ENCODE measurements at places on chromosomes 5 and 9.

- no peak for DNase-seq
Observed at GRCh38 chr9:116978155-116978554, 291.1 kb downstream of the TRIM32 start.

DNA sequence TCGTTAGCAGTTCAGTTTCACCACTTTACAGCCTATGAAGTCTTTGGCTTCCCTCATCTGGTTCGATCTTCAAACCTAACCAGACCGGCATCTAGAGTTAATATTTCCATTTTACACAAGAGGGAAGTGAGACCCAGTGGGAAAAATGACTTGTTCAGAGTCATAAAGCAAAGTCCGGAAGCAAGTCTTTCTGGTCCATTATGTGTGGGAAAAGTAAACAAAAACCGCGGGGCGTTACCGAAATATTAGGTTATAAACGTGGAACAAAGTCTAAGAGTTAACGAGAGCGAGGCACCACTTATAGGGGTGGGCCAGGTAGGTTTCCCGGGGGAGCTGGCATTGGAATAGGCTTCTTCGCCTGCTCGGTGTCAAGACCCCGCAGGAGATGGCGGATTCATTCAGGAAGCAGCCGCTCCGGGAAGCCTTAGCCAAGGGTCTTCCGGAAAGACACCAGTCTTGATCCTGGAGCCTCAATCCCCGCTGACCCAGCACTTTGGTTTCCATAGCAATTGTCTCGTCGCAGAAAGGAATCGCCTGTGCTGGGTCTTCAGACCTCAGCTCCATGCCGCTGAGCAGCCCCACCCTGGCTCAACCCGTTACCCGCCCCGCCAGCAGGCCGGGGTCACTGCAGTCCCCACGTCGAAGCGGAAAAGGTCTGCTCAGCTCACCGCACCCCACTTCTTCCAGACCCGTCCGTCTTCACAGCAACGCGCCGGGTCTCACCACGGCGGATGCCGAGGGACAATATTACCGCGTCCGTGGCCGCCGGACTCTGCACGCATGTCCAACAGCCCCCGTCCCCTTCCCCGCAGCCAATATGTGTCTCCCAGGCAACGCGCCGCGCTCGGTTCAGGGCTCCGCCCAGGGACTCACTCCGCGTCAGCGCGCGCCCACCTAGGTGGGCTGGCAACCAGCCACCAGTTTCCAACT is at the start of gene C5orf52:
Gene C5orf52, plus strand, starts transcription at position 872 of the 930 bp plus-strand sequence. CDS start 82 bp downstream, outside the sequence.
- DNase-seq, result no peak

DNA sequence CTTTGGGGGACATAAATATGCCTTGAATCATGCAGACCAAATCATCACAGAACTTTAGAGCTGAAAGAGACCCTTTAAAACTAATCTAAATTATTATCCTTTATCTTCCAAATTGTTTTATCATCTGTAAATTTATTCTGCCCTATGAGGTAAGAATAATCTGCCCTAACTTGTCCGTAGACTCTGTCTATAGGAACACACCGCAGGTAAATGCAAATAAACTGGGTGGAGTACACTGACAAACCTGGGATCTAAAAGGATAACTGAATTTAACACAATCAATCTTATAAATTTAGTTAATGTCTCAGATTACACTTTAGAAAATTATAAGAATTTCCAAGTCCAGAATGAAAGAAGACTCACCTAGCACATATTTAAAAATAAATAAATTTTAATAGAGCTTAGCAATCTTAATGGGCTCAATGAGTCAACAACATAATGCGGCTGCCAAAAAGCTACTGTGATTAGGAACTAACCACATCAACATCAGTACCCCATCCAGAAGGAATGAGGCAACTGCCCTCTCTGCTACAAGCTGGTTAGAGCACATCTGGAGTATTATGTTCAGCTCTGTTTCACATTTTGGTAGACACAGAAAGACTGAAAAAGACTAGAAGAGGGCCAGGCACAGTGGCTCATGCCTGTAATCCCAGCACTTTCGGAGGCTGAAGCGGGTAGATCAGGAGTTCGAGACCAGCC is 5.6 kb downstream of the MEGF9 start:
- DNase-seq, result no peak

- DNase-seq, result no peak
Observed at GRCh38 chr9:5773324-5773999, 59.5 kb downstream of the ERMP1 start.

DNA sequence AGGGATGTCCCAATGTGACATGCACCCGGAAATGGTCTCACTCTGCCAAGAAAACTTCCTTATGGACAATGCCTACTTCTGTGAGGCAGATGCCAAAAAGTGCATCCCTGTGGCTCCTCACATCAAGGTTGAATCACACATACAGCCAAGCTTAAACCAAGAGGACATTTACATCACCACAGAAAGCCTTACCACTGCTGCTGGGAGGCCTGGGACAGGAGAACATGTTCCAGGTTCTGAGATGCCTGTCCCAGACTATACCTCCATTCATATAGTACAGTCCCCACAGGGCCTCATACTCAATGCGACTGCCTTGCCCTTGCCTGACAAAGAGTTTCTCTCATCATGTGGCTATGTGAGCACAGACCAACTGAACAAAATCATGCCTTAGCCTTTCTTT is 37.6 kb upstream of the CCDC152 start:
- DNase-seq, result no peak

DNA sequence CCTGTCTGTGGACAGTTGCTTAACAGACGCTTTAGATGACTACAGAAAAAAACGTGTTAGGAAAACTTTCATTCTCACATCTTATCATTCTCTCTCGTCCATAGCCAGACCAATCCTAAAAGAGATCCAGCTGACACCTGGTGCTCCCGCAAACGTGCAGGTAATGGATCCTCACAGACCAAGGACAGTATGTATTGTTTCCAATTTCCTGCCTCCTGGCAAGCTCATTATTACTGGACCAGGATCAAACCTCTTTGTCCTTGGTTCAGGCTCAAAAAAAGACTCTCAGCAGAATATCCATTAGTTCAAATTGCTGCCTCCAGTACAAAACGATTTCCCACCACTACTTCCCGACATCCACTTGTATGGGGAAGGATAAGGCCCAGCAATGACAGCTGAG is 62.4 kb downstream of the SERINC5 start:
- DNase-seq, result no peak

GRCh38 chr5:126462239-126463014 is 39.2 kb downstream of the GRAMD2B start:
- no peak for DNase-seq

DNA sequence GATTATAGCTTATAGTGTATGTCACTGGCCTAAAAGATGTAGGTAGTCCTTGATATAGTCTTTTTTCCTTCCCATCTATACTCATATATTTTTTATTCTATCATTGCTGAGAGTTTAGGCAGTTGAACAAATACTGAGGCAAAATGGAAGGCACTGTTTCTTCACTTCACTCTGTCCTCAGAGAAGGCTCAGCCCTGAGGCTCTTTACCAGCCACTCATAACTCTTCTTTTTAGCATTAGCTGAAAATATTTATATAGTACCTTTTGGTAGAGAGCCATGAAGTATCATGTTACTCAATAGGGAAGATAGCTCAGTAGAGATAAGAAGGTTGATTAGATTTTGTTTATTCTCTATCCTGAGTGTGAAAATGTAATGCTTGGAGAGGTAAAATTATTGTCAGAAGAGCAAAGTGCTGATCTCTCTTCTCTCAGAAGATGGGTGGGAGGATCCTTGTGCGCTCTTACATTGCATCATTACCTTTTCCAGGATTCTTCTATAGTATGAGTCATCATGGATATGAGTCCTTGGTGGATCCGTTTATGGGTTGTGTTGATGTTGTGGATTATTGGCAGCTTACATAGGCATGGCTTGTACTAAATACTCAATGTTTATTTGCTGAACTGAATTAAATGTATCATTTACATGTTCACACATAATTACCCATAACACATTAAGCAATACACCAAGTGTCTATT is 88.1 kb downstream of the ANXA1 start:
- no peak for DNase-seq

DNA sequence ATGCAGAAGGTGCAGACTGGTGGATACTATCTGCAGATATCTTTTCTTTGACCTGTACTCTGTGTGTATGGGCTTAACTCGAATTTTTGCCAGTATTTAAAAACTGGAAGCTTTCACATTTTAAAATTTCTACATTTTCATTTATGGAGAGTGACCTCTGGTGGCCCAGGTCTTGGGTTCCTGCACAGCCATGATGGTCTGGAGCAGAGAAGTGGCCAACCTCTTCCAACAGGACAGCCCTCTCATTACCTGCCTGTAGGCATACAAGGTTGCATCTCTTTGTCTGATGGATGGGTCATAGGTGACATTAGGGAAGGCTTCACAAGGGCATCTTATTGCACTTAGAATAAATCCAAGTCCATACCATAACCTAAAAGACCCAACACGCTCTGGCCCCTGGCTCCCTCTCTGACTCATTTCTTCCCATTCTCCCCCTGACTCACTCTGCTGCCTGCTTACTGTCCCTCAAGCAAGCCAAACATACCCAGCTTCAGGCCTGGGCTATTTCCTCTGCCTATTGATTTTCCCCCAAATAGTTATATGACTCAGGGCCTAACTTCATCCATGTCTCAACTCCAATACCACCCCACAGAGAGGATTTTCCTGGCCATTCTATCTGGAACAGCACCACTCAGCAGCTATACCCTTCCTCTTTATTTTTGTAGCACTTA is 113.3 kb upstream of the SLC1A3 start:
- no peak for DNase-seq

DNA sequence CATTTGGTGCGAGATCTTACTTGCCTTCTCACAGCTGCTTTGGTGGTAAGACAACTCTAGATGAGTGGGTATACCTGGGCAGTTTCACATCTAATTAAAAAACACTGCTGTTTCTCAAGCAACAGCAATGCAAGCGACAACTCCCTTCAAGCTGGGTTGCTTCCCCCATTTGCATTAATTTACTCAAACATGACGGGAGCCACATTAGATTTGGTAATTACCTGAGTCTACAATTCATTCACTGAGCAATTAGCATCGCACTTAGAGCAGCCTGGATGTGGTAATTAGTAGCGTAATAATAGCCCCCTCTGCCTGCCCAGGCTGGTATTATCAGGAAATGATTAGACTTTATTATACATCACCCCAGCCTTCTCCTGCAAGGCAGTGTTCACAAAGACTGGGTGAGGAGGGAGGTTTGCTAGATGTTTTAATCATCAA is 73.4 kb downstream of the FBXO38 start:
- no peak for DNase-seq

DNA sequence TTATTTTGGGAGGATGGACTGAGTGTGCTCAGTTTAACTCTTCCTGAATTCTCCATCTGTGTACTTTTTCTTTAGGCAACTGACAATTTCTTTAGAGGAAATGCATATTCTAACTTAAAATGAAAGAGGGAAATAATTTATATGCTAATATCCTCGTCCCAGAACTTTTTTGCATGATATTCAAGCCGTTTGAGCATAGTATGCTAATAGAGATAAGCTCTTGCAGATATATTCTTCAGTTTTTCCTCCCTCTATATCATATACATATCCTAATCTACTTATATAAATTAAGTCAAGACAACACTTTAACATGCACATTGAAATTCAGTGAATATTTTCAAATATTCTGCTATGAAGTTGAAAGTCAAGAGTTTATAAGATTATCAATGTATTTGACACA is 84.7 kb downstream of the YTHDC2 start:
- no peak for DNase-seq

- no peak for DNase-seq
Observed at GRCh38 chr9:99693888-99694287, 127.8 kb upstream of the NR4A3 start.

DNA sequence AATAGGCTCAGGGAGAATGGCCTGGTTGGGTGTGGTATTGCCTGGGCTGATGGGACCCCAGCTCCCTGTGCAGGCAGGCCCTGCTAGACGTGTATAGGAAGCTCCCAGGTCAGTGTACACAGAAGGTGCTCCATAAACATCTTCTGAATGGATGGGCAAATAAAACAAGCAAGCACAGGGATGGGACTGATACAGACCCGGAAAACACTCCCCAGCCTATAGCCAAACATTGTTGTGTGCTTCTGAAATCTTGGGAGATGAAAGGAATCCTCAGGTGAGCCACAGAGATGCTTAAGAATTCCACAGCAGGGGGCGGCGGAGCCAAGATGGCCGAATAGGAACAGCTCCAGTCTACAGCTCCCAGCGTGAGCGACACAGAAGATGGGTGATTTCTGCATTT is 151.8 kb downstream of the ENTREP1 start:
- DNase-seq, result no peak

DNA sequence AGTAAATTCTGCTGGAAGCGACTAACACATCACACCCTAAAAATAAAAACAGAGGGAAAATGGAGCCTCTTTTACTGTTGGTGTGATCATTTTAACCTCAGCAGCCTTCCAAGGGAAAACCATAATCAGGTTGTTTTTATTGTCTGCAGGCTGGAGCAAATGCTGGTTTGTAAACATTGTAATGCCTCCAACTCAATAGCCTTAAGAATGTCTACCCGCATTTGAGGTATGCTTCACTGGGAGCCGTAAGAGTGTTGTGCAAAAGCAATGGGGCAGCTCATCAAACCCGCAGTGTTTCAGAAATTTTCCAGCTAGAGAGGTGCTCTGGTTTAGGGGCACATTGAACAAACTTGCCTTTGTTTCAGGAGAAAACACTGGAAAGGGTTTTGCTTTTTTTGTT is 17.0 kb downstream of the NIM1K start:
- no peak for DNase-seq

DNA sequence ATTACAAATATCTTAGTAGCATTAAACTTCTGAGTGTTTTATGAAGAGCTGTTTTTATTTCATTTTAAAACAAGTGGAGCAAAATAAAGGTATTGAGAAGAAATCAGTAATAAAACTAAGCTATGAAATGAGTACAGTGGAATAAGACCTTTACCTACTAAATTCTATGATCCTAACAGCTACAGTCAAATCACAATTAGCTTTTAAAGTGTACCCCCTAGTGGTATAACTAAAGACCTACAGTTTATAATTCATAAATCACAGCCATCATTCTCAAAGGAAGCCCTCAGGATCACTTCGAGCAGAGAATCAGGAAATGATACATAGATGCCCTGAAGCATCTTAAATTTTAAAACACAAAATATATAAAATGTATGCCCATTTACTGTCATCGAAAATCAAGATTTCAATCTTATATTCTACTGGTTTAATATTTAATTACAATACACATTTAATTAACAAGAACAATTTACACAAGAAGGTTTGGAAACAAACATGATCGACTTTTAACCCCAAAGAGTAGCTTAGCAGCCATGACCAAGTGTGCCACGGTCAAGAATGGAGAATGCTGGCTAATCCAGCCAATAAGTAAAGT is 12.3 kb downstream of the CCNH start:
- DNase-seq, result no peak

DNA sequence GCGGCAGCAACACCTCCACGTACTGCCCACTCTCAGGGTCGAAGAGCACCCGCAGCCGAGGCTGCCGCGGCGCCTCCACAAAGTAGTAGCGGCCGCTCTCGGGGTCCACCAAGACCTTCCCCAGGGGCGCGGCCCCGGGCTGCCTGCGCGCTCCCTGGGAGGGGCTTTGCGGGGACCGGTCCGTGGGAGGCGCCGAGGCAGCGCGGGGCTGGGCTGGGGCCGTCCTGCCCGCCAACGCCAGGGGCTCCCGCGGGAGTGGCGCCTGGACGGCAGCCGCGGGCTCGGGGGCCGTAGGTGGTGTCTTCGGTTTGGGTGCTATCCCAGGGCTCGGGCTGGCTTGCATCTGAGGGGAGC is 2.6 kb upstream of the MZB1 start:
- DNase-seq, result no peak

All from GOT3 (cell line).